ENCODE measurements at places on chromosomes 11 and 22.

- no peak for DNase-seq
Observed at GRCh38 chr11:114799476-114799875, 121.1 kb downstream of the NXPE2 start.

DNA sequence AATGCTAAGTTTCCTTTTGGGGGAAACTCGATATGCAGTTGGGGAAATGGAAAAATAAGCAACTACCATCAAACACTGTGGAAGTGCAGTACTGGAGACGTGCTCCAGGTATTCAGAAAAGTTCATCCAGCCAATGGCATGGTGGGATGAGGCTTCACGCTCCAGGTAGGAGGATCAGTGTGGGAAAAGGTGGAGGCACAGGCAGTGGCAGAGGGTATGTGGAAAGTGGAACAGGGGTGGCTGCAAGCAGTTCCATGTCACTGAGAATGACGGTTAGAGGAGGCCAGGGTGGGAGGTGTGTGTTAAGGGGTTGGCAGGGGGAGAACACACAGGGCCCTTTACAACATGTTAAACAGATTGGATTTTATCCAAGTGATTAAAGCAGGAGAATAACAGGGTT, 105.1 kb upstream of the NCAM1 start:
- DNase-seq, result no peak

- no peak for DNase-seq
Observed at GRCh38 chr22:49011769-49012648, 815.7 kb downstream of the BRD1 start.

DNA sequence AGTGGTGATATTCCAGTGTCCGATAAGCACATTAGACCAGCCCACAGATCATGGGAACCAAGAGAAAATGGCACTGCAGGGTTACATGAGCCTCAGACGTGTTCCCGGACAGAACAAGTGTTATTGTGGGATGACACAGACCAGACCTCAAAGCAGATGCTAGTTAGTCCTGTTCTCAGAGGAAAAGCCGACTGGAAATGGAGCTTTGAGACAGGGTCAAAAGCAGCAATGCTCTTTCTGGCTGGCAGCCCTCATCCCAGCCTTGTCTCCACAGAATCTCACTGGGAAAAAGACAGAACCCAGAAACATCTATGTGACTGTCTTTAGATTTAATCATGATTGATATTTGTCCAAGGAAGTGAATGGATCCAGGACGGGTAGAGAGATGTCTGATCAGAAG, 506.8 kb downstream of the INSC start:
- DNase-seq, result no peak

- no peak for DNase-seq
Observed at GRCh38 chr22:39937906-39938305, 22.3 kb upstream of the TMA7B start.

All from EH (cell line).